ENCODE measurements at places on chromosomes 2 and 18.

- DNase-seq, result no peak
Observed at GRCh38 chr2:200578778-200579177, 7.0 kb upstream of the AOX1 start.

- DNase-seq, result no peak
Observed at GRCh38 chr18:38009320-38009719, 443.7 kb upstream of the CELF4 start.

DNA sequence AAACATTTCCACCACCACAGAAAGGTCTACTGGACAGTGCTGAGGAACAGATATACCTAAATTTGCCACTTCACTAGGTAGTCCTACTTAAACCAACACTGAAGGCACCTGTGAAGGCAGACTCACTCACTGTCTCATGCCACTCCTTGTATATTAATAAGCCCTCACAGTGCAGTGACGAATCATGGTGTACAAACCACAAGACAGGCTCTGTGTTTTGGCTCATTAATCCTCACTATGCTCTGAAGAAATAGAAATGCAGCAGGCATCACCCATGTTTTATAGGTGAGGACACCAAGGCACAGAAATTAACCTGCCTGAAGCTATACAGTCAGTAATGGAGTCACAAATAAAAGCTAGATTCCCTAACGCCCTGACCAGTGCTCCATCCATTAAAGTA is 44.3 kb downstream of the BARD1 start:
- DNase-seq, result no peak

DNA sequence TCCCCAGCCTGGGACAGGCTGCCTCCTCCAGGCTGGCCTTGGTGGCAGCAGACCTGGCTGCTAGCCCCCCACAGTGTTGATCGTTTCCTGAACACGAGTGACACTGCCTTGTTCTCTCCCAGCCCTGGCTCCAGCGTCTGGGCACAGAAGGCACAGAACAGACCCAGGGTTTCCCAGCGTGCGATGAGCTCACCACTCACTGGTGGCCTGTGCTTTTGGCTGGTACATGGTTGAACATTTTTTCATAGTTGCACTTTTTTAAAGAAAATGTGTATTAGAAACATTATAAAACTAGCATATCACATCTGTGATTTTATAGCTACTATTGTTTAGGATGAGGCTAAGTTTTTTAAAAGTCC is 40.9 kb downstream of the SCTR start:
- no peak for DNase-seq

DNA sequence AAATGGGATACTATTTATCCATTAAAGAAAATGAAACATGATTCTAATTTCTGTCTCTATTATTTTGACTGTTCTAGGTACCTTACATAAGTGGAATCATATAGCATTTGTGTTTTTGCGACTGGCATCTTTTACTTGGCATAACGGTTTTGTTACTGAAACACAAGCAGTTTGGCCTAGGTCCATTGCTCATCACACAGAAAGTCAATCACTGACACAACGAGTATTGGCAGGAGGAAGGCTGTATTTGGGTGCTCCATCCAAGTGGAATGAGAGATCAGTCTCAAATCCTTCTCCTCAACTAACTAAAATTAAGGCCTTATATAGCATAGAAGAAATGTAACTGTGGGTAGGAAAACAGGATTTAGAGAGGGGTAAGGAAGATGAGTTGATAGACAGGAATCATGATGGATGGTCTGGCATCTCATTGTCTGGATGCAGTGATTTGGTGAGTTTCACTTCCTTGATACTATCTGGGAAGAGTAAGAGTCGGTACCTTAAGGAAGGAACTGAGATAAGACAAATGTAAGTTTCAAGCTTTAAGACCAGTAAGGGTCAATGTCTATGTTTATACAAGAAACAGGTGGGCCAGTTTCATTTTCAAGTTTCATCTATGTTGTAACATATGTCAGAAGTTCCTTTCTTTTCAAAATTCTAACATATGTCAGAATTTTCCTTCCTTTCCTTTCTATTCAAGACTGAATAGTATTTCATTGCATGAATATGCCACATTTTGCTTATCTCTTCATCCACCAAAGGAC is 276.9 kb upstream of the RAB6C start:
- no peak for DNase-seq

DNA sequence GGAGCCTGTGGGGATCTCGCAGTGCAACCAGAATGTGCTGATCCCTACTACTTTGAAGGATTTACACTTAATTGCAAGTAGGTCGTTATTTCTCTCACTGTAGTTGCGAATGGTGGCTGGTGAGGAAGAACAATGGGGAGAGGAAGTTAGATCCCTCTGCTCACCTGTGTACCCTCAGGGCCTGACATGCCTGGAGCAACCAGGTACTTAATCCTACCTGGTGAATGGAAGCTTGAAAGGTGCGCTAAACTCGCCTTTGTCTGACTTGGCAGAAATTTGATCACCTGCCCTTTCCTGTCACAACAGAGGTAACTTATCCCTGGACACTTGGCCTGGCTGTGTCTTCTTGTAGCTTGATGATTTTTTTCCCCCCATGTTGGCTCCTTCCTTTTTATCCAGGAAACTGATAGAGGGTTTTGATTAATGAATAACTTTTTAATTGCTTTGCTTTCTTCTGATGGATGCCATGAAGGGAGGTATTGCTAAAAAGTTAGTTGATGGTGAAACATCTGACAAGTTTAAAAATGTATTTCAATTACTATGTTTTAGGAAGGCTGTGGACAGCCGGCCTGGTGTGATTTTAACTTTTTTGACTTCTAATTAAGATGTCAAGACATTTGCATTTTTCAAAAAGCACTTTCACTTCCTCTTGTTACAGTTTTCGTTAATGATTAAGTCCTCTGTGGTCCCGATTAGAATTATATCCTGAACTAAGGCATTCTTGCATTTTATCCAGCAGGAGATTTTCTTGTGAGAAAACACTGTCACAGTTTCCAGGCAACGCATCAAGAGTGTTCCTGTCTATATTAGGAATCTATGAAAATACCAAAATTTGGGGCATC is 9.2 kb downstream of the SGPP2 start:
- DNase-seq, result peak; percentile 44

- DNase-seq, result no peak
Observed at GRCh38 chr2:10345813-10346212, 43.1 kb downstream of the HPCAL1 start.

DNA sequence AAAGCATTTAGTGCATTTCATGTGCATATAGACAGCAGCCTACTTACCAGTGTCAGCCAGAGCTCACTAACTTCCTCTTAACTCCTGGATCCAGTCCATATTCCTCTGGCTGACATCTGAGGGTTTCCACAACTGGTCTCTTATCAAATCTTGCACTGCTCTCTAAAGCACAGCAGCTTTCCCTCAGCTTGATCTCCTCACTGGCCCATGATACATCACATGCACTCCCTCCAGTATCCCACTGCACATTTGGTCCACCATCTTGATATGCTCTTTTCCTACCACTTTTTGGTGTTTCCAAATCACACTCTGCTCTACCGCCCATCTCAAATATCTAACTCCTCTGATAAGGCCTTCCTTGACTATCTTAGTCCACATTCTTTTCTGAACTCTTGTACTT is 105.0 kb upstream of the ZFP36L2 start:
- DNase-seq, result no peak

- no peak for DNase-seq
Observed at GRCh38 chr2:16123421-16123820, 183.1 kb downstream of the MYCN start.

- DNase-seq, result no peak
Observed at GRCh38 chr2:150355440-150355839, 132.0 kb downstream of the RND3 start.

DNA sequence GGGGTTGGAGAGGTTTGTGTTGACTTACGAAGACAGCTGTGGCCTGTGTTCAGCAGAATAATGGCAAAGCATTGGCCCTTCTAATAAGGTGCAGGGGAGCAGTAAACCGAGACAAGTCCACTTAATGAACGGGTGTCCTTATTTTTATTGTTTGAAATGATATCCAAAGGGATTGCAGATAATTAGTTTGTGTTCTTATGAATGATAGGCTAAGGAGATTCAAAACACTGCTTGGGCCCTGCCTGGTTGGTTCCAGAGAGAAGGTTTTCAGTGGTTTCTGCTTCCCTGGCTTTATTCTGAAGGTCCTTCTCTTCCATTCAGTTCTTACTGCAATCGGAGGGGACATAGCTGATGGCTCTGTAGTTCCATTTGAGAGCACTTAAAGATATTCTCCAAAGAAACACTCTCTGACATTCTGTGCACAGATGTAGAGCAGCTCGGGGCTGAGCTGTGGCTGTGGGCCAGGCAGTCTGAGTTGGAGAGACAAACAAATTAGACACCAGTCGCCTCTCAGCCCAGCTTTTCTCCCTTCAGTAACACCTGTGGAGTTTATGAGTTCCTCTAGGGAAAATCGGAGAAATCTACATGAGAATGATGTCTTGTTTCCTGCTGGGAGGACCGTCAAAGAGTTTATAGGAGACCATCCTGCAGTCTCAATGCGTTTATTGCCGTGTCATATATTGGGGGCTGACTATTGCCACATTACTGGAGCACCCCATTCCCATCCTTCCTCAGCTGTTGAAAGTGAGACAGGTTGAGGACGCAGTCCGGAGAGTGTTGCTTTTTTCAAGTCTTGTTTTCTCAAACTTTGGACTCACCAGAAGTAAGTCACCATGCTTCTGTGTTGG is 6.5 kb downstream of the GREB1 start:
- DNase-seq, result peak; percentile 89

- no peak for DNase-seq
Observed at GRCh38 chr2:185782223-185782769, 43.7 kb downstream of the FSIP2 start.
